HT1080 (cell line): ENCODE measurements at places on chromosomes 11 and 22. TPM values are rescaled to one million over a fixed set of nuclear protein-coding genes. Genes with fewer than 3 reads are reported as not detected.
A peak's percentile ranks its signal among the peaks of the same experiment; 100 is the strongest.

CEND1 gene
- 0.53 and 1.0 TPM in 2 replicates for total RNA-seq

ZNF408 gene
- 11.5 and 11.8 TPM in 2 replicates for total RNA-seq

ZP1 gene
- 1.7 and 1.9 TPM in 2 replicates for total RNA-seq

PACSIN2 gene
- total RNA-seq, result 47.9 and 53.9 TPM in 2 replicates

MRGPRX4 gene
- 2.7 and 3.9 TPM in 2 replicates for total RNA-seq

DNA sequence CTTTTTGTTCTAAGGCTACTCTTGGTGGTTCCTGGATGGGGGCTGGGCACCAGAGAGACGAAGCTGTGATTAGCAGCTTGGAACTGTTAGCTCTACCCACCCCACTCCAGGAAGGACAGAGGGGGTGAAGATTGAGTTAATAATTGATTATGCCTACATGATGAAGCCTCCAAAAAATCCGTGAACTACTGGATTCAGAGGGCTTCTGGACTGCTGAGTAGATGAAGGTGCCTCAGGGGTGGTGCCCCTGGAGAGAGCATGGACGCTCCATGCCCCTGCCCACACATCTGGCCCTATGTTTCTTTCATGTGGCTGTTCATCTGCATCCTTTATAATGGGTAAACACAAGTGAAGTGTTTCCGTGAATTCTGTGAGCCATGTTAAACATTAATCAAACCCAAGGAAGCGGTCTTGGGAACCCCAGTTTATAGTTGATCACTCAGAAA, 47.3 kb upstream of the CYP2D6 start:
- DNase-seq, result no peak

- DNase-seq, result no peak
Measured at GRCh38 chr11:90364527-90364926, 141.7 kb upstream of the CHORDC1 start.

- no peak for DNase-seq
Measured at GRCh38 chr11:22699388-22699787, 33.0 kb downstream of the GAS2 start.

- no peak for DNase-seq
Measured at GRCh38 chr11:132410383-132410782, 1040.0 kb downstream of the NTM start.

DNA sequence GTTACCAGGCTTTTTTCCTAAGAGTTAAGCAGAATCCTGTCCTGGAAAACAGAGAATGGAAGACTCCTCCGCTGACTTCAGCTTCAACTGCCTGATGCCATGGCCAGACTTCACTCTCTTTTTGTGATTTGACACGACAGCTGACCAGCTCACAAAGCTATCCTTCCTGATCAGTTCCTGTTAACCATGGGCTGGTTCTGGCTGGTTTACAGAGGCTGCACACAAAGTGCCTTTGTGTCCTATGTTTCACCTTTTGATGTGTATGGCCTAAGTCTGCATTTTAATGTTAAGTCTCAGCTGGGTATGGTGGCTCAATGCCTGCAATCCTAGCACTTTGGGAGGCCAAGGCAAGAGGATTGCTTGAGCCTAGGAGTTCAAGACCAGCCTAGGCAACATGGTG, 11.1 kb downstream of the FOLR3 start:
- DNase-seq, result no peak

- no peak for DNase-seq
Measured at GRCh38 chr22:28997342-28997741, 64.3 kb downstream of the C22orf31 start.

- no peak for DNase-seq
Measured at GRCh38 chr11:67355023-67355793, 1.9 kb upstream of the POLD4 start.

- DNase-seq, result peak; percentile 76
Measured at GRCh38 chr22:36010882-36011281, 17.7 kb downstream of the RBFOX2 start.

DNA sequence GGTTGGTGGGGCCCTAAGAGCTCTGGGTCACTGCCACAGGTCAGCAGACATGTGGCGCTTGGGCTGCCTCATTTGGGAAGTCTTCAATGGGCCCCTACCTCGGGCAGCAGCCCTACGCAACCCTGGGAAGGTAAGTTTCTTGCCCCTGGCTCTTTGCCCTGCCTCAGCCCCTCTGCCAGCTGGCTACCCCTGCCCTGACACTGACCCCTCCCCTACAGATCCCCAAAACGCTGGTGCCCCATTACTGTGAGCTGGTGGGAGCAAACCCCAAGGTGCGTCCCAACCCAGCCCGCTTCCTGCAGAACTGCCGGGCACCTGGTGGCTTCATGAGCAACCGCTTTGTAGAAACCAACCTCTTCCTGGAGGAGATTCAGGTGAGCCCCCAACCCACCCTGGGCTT, 1.9 kb downstream of the SCYL1 start:
- DNase-seq, result no peak

GRCh38 chr11:2892215-2892966, 6.8 kb upstream of the CDKN1C start:
- DNase-seq, result peak; percentile 83

- DNase-seq, result no peak
Measured at GRCh38 chr11:17498058-17498457, 21.4 kb upstream of the ABCC8 start.

GRCh38 chr11:104649002-104649401, 249.3 kb downstream of the CASP12 start:
- DNase-seq, result no peak

DNA sequence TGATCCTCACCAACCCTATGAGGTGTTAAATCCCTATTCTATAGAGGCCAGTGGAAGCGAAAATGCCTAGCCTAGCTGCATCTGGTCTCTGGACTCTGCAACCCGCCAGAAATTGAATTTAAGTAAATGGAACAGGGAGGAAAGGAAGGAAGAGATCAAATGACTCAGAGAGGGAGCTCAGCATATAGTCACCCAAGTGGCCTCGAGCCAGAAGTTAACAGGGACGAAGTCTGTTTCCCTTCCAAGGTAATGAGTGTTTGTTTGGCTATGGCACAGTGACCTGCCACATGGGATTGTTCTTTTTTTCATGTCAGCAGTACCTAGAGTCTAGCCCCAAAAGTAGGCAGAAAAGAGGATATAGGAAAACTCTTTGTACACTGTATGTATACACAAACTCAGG, 66.3 kb downstream of the PAK1 start:
- DNase-seq, result peak; percentile 93

GRCh38 chr11:117767071-117767470, 29.9 kb downstream of the DSCAML1 start:
- DNase-seq, result no peak

DNA sequence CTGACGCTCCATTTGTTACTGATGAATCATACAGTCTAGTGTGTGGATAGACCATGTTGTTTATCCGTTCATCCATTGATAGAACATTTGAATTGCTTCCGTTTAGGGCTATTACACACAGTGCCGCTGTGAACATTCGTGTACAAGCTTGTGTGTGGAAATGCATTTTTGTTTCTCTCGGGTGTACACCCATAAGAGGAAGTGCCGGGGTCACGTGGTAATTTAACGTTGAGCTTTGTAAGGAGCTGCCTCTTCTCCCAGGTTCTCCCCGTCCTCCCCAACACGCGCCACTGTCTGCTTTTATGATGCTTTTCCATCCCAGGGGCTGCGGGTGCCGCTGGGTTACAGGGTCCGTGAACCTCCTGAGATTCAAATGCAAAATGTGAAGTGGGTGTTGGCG, 142.3 kb downstream of the IGLL1 start:
- DNase-seq, result no peak

DNA sequence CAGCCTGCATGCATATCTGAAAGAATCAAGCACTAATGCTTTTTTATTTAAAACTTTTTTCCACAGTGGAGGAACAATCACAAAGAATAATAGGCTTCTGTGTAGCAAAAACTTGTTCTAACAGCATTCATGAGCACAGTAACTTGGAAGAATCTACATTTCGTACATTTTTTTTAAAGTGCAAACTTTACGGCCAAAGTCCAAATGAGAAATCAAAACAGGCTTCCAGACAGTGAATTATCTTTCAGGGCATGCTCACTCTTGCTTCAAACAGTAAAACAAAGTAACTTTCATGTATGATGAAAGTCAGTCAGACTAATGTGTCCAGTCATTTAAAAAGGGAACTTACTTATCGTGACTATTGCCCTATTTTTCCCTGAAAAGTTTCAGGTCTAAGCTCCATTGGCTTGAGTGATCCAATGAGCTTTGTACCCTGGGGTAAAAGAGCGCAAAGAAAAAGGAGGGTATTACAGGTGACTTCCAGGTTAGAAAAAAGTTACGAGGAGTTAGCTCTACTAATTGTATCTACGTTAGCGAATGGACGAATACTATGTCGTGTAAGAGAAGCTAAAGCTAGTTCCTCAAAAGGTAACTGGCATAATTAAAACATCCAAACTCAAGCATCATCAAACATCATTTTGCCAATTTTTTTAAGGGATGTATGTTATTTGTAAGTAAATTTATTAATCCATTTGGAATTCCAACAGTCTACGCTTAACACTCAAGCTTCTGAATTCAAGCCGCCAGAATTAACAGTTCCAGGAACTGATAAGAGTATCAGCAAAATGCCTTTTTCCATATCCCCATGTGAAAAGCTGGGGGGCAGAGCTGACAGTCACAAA, 1.7 kb downstream of the PICALM start:
- DNase-seq, result no peak

DNA sequence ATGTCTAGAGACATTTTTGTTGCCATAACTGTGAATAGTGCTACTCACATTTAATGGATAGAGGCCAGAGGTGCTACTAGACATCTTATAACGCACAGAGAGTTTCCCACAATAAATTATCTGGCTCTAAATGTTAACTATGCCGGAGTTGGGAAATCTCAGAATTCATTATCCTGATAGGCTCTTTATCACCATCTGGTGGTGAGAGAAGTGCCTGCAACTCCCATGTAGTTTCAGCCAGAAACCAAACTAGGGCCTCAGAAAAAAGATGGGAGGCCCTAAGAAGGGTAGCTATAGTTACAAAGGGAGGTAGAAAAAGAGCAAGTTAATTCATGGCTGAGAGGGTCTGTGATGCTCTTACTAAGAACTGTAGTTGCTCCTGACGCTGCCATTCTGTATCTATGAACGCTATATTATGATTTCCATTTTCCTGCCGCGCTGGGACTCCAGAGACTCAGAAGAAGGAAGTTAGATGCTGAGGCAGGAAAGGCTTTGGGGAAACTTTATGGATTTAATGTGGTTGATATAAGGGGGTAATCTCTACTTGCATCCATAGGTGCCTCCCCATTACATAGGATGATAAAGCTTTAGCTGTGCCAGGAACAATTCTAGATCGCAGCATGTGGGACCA, 22.9 kb upstream of the MRPL17 start:
- DNase-seq, result peak; percentile 37

DNA sequence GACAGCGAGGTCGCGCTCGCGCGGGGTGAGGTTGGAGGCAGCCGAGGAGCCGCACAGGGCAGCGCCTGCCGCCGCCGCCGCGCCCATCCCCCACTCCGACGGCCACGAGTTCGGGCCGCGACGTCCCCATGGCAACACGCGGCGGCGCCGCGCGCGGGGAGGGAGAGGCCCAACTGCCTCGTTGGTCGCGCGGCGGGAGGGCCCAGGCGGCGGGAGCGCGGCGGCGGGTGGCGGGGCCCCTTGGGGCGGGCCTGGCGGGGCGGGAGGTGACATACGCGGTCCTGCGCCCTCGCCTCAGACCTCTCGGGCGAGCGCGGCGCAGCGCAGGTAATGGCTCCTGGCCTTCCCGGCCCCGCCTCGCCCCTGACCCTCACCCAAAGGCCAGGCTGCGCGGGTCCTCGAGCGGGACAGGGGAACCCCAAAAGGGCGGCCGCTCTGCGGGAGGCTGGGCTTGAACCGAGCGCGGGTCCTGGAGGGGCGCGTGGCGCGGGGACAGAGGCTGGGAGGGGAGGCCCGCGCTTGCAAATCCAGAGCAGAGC, at the start of gene DEUP1:
Gene DEUP1 (plus strand): TSS at position 297 of the 539 bp plus-strand sequence. CDS start 1,518 bp downstream, outside the sequence.
- DNase-seq, result no peak

DNA sequence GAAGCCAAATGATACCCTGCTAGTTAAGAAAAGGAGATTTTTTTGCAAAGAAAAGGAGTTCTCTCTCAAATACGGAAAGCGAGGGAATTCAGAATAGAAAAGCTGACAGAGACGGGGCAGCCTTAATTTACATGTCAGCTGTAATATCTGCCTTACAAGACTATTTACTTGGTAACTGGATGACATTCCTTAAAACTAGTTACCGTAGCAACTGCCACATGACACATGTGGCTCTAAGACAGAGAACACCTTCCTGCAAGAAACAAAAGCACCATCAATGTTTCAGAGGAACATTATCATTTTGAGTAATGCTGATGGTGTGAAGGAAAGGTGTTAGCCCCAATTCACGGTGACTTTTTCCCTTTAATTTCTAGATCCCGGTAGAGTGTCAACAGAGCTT, 222.1 kb downstream of the LRRC4C start:
- DNase-seq, result no peak

DNA sequence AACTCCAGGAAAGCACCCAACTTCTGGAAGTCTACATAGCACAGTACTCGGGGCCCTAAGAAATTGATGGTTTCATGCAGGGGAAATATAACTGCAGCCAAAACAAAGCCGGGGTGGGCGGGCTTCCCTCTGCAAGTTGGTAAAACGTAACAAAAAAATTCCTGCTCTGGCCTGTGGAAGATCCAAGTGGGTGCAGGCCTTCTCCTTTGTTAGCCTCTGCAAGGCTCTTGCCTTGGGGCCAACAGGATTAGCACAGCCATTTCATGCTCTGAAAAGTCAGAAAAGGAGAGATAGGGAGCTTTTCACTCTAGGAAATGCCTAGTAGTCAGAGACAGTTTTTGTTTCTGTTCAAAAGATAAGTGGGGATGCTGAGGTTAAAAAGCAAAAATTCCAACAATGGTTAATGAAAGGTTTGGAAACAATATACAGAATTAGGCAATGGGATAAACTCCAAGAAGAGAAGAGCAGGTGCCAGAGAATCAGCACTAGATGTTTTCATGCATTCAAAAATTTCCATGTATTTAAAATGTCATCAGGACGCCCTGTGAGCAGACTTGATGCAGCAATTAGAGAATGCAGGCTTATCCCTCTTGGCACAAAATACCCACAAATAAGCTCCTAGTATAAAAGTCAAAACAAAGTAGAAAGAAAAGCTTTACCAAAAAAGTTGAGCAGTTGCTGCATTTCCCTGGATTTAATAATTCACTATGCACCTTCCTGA, 72.3 kb upstream of the CHRM4 start:
- DNase-seq, result no peak

- DNase-seq, result peak; percentile 63
Measured at GRCh38 chr22:30286813-30287647, 2.3 kb downstream of the CASTOR1 start.

GRCh38 chr11:44090539-44090938, 4.9 kb upstream of the EXT2 start:
- no peak for DNase-seq

DNA sequence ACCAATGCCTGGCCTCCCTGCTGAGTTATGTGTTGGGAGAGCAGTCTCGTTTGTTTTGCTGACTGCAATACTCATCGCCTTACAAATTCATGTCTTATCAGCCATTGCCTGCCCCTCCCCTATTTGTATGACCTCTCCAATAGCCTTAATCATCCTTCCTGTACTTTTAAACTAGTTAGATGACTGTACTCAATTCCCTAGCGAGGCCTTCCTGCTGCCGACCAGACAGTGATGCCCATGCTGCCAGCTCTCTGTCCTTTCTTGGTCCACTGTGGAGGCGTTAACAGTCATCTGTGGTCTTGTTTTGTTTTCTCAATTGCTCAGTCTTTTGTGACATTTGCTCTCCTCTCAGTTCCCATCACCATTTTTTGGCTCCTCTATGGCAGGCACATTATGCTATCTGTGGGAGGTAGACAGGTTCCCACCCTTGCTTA, 20.3 kb upstream of the YPEL1 start:
- peak; percentile 82 for DNase-seq

- peak; percentile 42 for DNase-seq
Measured at GRCh38 chr11:77019976-77020595, 14.1 kb upstream of the B3GNT6 start.
